ENCODE measurements at places on chromosomes 12 and 14. TPM values are rescaled to one million over a fixed set of nuclear protein-coding genes. Genes with fewer than 3 reads are reported as not detected.

Gene TBC1D30
- polyA plus RNA-seq: 5.7 TPM

Gene HHIPL1
- polyA plus RNA-seq: 1.8 TPM

Gene SLC6A13
- 60.0 TPM for polyA plus RNA-seq

Gene SOS2
- 39.0 TPM for polyA plus RNA-seq

Gene C12orf54
- not detected for polyA plus RNA-seq

Gene TMEM119
- polyA plus RNA-seq: 25.2 TPM

Gene PKP2
- polyA plus RNA-seq: 23.4 TPM

Gene KCNC2
- 0.96 TPM for polyA plus RNA-seq

Gene CD9
- 164 TPM for polyA plus RNA-seq

Gene ACSS3
- polyA plus RNA-seq: 18.6 TPM

Gene BMP4
- polyA plus RNA-seq: 49.3 TPM

Gene CACNA2D4
- polyA plus RNA-seq: 2.7 TPM

Gene STAB2
- 1.9 TPM for polyA plus RNA-seq

Gene PDE3A
- 19.7 TPM for polyA plus RNA-seq

Gene KRT85
- polyA plus RNA-seq: not detected

Gene WNT1
- polyA plus RNA-seq: not detected

Gene AICDA
- polyA plus RNA-seq: 0.34 TPM

Gene TDRD9
- 3.4 TPM for polyA plus RNA-seq

Gene LRTM2
- 0.67 TPM for polyA plus RNA-seq
